ENCODE measurements at places on chromosomes 4 and X.

- peak; percentile 22 for DNase-seq
These were observed 287.7 kb upstream of the PCDH18 start for GRCh38 chr4:137819964-137820383.

DNA sequence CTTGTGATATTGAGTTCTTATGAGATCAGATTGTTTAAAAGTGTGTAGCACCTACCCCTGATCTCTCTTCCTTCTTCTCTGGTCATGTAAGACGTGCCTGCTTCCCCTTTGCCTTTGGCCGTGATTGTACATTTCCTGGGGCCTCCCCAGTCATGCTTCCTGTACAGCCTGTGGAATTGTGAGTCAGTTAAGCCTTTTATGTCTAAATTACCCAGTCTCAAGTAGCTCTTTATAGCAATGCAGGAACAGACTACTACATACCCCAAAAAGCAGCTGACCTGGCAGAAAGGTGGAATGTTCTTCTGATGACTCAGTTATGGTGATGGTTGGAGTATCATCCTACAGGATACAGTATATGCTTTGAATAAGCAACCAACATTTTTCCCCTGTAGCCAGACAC lies 11.4 kb upstream of the MCUB start:
- DNase-seq, result no peak

DNA sequence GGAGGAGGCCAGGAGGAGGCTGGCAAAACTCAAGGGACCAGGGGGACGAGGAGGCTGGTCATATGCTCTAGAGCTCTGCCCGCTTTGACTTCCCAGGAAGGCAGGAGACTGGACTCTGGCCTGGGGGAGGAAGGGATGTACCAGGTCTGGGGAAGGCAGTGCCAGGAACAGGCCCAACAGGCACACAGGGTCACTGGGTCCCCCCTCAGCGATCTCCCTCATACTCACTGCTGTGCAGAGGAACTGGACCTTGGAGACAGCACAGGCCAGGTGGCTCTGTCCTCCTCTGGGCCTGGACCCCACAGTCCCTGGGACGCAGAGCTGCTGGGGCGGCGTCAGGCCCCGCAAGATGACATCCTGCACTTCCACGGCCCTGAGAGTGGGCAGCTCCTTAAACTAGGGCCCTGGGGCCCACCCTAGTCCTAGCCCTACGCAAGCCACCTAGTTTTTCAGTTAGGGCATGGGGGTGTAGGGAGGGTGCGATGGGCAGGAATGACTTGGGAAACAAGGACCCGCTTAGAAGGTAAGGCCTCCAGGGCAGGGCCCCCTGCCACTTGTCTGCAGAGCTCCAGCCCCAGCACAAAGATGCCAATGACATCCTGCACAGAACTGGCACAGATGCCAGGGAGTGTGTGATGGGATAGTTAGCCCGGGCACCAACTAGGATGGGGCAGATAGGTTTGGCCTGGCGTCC lies 59.5 kb downstream of the HTRA3 start:
- no peak for DNase-seq

DNA sequence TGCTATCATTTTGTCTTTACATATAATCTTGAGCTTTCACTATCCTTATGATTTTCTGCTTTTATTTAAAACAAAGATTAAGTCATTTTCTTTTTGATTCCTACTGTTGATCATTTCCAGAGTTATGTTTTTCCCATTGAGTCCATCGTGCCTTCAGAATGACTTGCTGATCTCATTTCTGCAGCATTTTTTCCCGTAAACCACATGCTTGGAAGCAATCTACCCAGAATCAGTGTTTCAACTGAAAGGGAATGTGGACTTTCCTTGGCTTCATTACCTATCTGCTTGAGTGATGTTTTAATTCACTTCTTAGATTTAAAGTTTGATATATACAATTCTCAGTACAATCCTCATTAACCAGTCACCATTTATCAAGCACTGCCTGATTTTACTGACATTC lies 192.4 kb upstream of the FSTL5 start:
- DNase-seq, result no peak

GRCh38 chrX:151081016-151081415 lies 95.4 kb upstream of the GPR50 start:
- peak; percentile 22 for DNase-seq

DNA sequence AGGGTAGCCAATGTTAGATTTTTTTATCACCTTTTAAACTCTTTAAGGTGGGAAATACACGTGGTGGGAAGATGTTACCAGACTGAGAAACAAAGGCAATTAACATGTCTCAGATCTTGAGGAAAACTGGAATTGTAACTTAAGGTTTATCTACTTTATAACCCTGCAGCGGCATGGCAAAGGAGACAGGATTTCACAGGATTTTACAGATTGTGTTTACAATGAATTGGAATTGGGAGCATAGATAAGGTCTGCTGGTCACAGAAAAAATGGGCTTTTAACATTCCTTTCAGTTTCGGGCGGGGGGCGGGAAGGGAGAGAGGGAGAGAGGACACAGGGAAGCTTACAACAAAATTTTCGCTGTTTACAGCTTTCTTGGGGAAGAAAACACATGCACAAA lies 467.5 kb upstream of the CT83 start:
- no peak for DNase-seq

- DNase-seq, result no peak
These were observed 101.4 kb upstream of the LINC00632 start for GRCh38 chrX:140608111-140608510.

DNA sequence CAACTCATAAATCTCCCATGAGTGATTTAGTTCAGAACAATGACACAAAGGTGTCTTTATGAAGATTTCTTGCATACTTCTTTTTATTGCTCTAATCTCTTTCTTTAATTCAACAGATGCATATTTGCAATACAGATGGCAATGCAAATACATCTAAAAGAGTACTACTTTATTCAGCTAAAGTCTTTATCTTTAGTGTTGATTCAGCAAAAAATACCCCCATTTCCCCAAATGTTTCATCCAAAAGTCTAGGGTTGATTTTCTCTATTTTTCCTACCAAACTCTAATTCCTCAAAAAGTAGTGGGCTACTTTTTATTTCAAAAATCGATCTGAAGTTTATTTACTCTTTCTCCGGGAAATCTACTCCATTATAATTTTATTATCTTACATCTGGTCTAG lies 1055.2 kb downstream of the STIM2 start:
- no peak for DNase-seq

DNA sequence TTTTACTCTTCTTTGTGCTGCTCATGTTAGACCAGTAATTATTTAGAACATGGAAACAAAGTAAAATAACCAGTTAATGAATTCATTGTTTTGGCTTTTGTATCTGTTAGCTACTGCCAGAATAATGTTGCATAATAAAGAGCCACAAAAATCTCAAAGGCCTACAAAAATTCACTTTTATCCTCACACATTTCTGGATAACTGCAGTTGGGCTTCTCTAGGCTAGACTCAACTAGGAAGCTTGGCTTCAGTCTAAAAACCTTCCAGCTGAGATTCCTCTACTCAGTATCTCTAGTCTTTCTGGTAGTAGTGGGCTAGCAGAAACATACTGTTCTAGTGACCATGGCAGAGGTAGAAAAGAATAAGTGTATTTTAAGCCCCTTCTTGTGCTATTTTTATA lies 73.0 kb downstream of the FAT4 start:
- DNase-seq, result no peak

GRCh38 chrX:129755779-129756650 lies 17.2 kb downstream of the XPNPEP2 start:
- no peak for DNase-seq

DNA sequence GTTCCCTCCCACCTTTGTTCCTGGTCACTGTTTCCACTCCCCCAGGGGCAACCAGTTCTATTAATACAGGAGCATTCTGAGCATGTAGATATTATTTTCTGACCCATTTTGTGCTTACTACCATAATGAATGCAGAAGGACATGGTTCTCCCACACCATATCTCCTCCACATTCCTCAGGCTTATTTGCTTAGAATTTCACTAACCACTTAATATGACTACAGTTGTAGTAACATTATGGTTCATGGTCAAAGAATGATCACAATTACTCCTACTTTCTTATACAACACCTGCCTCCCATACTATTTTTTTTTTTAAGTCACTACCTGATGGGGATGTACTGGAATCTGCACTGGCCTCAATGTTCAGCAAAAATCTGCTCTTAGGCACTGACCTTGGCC lies 7.5 kb upstream of the FAM184B start:
- no peak for DNase-seq

DNA sequence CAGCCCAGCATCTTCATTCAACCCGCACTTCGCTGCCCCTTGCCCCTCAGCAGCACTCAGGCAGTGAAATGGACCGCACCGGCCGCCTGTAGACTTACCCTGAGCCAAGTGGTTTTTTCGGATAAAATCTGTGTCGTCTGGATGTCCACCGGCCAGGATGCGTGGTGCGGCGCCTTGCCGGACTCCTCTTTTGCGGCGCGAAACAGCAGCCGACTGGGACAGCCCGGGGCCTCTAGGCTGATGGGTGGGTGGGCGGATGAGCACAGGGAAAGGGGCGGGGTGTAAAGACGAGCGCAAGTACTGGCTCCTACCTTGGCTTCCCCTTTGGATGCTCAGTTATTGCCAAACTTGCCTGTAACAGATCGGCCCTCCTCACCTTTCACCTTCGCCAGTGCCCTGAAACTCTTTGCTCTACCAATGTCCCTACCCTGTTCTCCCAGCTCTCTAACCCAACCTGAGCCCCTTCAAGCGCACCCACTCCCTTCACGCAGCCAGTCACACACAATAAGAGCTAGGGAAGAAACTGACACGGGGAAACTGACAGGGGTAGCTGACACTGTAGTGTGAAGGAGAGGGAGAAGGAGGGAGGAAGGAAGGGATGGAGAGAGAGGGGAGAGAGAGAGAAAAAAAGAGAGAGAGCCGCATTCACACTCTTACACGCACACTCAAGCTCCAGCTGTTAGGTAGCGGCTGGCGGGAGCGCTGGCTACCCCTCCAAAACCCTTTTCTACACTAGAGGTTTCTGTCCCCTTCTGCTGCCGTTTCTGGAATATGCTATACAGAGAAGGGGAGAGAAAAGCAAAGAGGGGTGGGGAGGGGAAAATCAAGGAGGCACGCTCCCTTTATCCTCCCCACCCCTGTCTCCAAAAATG lies 559 bp downstream of the TRPC5 start:
- no peak for DNase-seq

GRCh38 chrX:136572030-136572429 lies 40.0 kb downstream of the VGLL1 start:
- no peak for DNase-seq

GRCh38 chrX:44474410-44474809 lies 68.2 kb downstream of the FUNDC1 start:
- DNase-seq, result no peak

DNA sequence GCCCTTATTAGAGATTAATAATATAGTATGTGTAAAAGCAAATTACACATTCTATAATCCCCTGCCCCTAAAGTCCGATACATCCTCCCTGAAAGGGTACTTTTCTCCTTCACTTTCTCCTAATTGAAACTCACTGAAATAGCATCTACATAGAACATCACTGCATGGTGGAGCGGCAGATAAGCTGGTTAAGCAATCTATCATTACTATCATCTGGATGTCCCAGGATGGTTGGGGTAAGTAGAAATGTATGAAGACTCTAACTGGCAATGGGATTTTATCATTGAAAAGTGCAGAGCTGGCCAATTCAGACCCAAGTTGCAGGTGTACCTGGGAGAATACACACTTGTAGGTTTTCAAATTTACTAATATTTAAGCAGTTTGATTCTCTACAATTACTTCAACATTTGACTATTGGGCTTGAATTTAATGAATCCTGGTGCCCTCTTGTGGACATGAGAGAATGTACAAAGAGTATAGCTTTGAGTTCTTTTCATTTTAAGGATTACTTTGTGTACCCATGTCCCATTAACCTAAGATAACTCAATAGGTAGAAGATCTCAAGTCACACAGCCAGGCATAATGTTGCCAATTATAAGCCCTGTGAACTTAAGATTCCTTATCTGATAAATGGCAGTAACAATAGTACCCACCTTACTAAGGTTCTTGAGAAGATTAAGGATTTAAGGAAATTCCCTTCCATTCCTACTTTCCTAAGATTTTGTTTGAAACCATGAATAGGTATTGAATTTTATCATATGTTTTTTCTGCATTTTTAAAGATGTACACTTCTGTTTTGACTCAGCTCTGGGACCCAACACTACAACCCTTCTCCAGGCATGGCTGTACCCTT lies 69.8 kb downstream of the SHROOM3 start:
- peak; percentile 53 for DNase-seq

- DNase-seq, result no peak
These were observed 12.2 kb upstream of the MTMR1 start for GRCh38 chrX:150680974-150681373.

DNA sequence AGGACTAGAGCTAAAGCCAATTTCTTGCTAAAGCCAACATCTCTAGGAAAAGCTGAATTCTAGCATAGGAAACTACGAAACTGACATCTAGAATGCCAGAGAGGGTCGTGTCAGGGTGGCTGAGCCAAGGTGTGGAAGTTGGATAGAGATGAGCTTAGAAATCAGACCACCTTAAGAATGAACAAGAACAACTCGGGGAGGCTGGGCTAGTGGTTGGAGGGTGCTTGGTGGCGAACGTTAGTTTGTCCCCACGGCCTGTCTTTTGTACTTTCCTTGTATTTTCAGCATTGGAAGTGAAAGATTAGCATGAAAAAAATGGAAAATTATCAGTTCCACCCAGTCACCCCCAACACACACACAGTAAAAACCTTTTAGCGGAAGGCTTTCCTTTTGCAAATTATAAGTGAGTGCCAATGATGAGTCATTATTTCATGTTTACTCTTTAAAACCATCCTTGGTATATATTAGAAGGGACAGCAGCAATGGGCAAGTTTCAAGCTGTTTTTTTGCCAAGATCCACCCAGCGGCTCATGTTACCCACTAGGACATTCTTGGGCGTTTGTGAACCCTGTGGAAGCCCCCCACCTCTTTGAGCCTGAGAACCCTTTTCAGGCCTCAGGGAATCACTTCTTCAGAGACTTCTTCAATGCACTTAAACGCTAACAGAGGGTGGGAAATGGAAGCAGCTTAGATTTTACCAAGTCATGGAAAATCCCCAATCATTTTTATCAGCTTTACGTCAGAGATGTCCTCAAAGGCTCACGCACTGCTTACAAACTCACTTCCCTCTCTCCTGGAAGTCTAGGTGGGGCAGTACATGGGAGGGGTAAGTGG lies 4.9 kb upstream of the PPEF1 start:
- no peak for DNase-seq

DNA sequence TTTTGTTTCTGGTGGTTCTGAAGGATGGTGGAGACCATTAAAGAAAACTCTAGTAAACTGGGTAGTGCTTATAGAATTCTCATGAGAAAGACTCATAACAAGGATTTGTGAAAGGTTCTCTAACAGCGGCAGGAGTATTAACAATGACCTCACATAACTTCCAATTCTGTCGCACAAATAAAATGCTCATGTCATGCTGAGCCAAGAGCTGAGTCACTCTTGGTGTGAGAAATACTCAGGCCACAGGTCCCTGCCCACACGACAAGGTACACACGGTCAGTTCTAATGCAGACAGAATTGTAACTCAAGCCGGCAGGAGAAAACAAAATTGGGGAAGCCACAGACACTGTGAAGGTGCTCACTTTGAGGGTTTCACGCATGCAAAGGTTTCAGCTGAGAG lies 34.4 kb upstream of the C4orf50 start:
- DNase-seq, result no peak

- no peak for DNase-seq
These were observed 464.1 kb downstream of the IDS start for GRCh38 chrX:149040873-149041535.

- DNase-seq, result peak; percentile 16
These were observed 77.1 kb upstream of the UCP1 start for GRCh38 chr4:140645614-140646412.

GRCh38 chrX:14700982-14701381 lies 171.6 kb downstream of the GLRA2 start:
- DNase-seq, result no peak

All from SHP77 (cell line).